ENCODE measurements at places on chromosomes 6 and 20. TPM values are rescaled to one million over a fixed set of nuclear protein-coding genes. Genes with fewer than 3 reads are reported as not detected.

Gene COL9A1
- total RNA-seq, result not detected

Gene PAK5
- not detected for total RNA-seq

Gene FLRT3
- total RNA-seq, result 1.0 TPM

Gene TBX18
- total RNA-seq, result 7.1 TPM

Gene PNLDC1
- total RNA-seq, result 0.17 TPM

Gene MPC1
- 411 TPM for total RNA-seq

Gene BPIFB4
- total RNA-seq, result not detected

Gene GSTA3
- total RNA-seq, result not detected

Gene MYCT1
- 15.3 TPM for total RNA-seq

Gene SNTA1
- 226 TPM for total RNA-seq

Gene PI16
- 4.1 TPM for total RNA-seq

Gene ANGPT4
- total RNA-seq, result 0.05 TPM

Gene MLIP
- total RNA-seq, result 436 TPM

Gene LGSN
- total RNA-seq, result not detected

Gene JPH2
- total RNA-seq, result 182 TPM

Gene TNF
- total RNA-seq, result 0.35 TPM

Gene DACT2
- 0.92 TPM for total RNA-seq

Gene TMX4
- total RNA-seq, result 120 TPM

Gene PPIL6
- 2.5 TPM for total RNA-seq

Gene CDC25B
- 7.5 TPM for total RNA-seq

Gene GNMT
- 2.0 TPM for total RNA-seq

Gene SCRT2
- not detected for total RNA-seq

Gene SIRPA
- total RNA-seq, result 18.1 TPM

Gene CALHM4
- total RNA-seq, result 0.32 TPM

Gene ULBP2
- 0.84 TPM for total RNA-seq

Gene MCM3
- total RNA-seq, result 21.8 TPM

Gene RBPJL
- total RNA-seq, result not detected

Gene MROH8
- 4.4 TPM for total RNA-seq

Gene VSTM2L
- total RNA-seq, result 10.3 TPM

Gene ZC2HC1B
- total RNA-seq, result not detected

Gene RIMS4
- total RNA-seq, result 0.12 TPM

Gene ME1
- 24.9 TPM for total RNA-seq

Gene WFDC2
- total RNA-seq, result 1.4 TPM

Gene GABRR2
- 0.52 TPM for total RNA-seq

Gene ARFGEF3
- total RNA-seq, result 2.3 TPM

Gene CLVS2
- 0.12 TPM for total RNA-seq

Gene BFSP1
- total RNA-seq, result 0.55 TPM

Gene SLC22A16
- total RNA-seq, result not detected

Gene KCNK16
- not detected for total RNA-seq

Gene FNDC1
- 1.9 TPM for total RNA-seq

Gene CBLN4
- total RNA-seq, result not detected

Gene DEFB113
- total RNA-seq, result not detected

Gene CDSN
- total RNA-seq, result not detected

Gene LHFPL5
- not detected for total RNA-seq

Gene DEFB124
- total RNA-seq, result not detected

Gene PPP1R3G
- total RNA-seq, result 13.9 TPM

Gene PRPH2
- total RNA-seq, result 0.47 TPM

Gene COL9A3
- total RNA-seq, result 2.9 TPM

Gene LY86
- total RNA-seq, result 1.1 TPM

Gene LRRN4
- 0.99 TPM for total RNA-seq

Gene TSPYL4
- total RNA-seq, result 29.4 TPM

Gene C20orf141
- not detected for total RNA-seq

Gene FAM50B
- 28.2 TPM for total RNA-seq

Gene PPP1R14C
- 123 TPM for total RNA-seq

Gene TBXT
- not detected for total RNA-seq

All from left ventricle myocardium superior (tissue), 1 donor.